CD4-positive, alpha-beta T cell treated with Interleukin-17A for 1 hour (primary cell): ENCODE measurements at places on chromosomes 4 and X.

DNA sequence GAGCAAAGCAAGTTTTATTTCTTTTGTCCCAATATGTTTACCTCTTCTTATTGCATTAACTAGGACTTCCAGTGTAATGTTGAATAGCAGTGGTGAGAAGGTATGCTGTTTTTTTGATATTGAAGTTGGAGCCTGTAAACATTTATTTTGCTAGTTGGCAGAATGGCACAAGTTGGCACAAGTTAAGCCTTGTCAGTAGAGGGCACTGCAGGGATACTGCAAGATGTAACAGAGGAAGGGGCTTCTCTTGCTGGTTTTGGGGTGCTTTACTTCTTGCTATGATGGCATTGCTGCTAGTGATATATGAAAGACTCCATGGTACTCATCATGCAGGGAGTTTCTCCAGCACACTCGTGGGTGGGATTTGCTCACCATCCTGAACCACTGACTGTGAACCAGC, 327.3 kb upstream of the ARX start:
- DNase-seq, result no peak

- peak; percentile 9 for DNase-seq
These were observed 67.6 kb upstream of the SLC7A3 start for GRCh38 chrX:70998411-70999027.

DNA sequence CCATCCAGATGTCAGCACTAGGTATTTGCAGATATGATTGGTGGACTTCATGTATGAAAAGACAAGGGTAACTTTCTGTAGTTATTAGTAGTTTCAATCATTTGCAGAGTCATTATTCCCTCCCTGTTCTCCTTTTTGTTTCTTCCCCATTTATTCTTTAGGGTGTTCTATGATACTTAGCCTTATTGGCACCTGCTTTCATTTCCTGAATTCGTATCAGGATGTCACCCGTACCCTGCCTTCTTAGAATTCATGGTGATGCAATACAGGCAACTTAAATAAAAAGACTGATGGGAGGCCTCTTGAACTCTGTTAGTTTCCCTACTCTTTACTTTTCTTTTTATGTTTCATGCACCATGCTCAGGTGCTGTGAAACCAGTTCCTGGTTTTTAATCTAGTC, 24.2 kb downstream of the MAGED1 start:
- DNase-seq, result no peak

DNA sequence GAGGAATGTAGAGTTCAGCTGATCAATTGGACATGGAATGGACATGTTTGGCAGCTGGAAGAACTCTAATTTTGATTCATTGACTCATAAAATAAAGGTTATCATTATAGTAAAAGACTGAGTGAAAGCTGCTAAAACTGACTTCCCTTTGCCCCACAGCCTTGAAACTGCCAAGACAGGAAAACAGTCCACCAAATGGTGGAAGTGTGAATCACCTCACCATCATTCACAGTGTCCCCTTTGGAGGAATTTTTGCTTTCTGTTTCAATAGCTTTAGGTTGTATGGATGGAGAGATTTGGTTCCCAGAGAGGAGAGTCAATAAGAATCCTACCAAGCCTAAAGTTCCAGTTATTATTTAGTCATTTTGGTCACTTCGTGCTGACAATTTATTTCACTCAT, 20.8 kb upstream of the FREM3 start:
- DNase-seq, result no peak

DNA sequence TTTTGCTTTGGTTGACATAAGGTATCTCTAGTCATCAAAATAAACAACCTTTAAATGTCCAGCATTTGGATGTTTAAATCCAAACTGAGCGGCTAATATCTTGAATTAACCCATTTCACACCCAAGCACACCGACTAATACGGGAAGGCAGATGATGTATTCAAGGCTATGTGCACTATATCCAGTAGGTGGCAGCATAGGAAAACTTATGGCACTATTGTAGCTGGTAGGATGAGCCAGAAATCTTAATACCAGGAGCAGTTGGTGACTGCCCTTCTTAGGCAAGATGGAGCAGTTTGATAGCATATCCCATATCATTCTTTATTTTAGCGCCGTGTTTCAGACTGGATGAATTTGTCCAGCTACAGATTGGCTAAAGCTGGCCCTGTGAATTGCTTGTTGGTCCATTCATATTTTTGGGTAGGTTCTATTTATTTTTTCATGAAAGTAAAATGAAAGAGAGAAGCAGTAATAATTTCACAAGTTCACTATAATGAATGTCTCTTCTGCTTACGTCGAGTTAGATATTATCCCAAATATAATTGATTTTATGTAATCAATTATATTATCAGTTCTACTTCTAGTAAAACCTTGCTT, 24.4 kb downstream of the UCHL1 start:
- peak; percentile 60 for DNase-seq

DNA sequence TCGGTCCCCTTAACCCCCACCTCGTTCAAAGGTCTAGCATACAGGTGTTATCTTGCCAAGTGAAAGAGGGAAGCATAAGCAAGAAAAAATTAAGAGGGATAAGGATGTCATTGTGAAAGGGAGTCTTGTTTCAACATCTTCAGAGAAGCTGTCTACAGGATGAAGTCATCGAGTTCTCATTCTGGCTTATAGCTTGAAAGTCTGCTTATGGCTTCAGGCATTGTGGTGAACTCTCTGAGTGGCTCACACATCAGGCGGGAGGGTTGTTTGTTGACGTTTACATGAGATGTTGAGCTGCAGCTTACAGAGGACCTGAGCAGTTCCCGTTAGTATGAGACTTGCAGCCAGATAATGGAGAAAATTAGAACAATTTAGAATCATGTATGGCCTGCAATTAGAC, 16.6 kb downstream of the MAGEA9B start:
- no peak for DNase-seq

GRCh38 chr4:147447786-147448185, 33.1 kb upstream of the EDNRA start:
- DNase-seq, result no peak

GRCh38 chrX:340641-341423, 22.2 kb upstream of the GTPBP6 start:
- no peak for DNase-seq

DNA sequence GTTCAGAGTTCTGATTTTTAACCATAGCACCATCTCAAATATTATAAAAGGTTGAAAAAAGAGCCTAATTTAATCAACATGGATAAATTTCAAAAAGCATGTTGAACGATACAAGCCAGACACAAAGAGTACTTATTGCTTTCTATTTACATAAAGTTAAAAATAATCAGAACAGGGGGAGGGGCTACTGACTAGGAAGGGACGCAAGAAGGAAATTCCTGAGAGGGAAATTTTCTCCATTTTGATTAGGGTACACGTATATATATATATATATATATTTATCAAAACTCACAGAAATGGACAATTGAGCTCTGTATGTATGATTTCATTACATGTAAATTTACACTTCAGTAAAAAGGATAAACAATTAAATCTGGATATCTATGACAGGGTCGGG, 482 bp upstream of the MBTPS2 start:
- peak; percentile 20 for DNase-seq

GRCh38 chr4:150265806-150266205, 187.6 kb downstream of the DCLK2 start:
- no peak for DNase-seq

DNA sequence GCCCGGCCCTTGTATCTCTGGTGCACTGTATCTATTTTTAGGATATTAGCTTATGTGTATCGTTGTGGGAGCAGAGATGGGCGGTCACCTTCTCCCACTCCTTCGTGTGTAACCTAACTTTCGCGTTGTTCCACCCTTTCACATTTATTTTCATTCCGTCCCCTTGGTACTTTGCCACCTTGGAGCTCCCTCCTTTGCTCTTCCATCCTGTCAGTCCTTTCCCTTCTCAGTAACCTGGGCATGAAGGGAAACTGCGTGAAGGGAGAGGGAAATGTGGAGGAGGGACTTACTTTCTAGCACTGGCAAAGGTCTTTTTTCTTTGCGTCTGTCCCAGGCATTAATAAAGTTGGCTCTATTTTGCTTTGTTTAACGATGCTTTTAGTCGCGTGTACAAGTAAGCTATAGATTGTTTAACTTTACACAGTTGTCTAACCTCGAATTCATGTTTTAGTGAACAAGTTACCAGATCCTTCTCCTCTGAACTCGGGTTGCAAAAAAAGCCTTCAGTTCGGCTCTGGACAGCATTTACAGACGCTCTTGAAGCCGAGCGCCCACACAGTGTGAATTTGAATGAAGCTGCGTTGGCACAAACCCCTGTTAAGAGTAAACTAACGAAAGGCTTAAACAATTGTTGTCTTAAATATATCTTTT, 3.9 kb downstream of the PCDH10 start:
- DNase-seq, result no peak

GRCh38 chrX:133639726-133640125, 224.4 kb upstream of the GPC4 start:
- no peak for DNase-seq

GRCh38 chr4:38091636-38092035, 131.4 kb downstream of the PTTG2 start:
- DNase-seq, result no peak

GRCh38 chr4:66681962-66682361, 863.3 kb downstream of the CENPC start:
- DNase-seq, result no peak

- DNase-seq, result no peak
These were observed 6.3 kb downstream of the PRAF2 start for GRCh38 chrX:49067285-49068120.

- DNase-seq, result peak; percentile 59
These were observed 423 bp downstream of the RPL39 start for GRCh38 chrX:119790977-119791436.

GRCh38 chrX:54007682-54008081, 36.6 kb downstream of the PHF8 start:
- DNase-seq, result no peak
